ENCODE measurements at places on chromosomes 1 and 21.

GRCh38 chr1:116259663-116260062 is 113.4 kb upstream of the ATP1A1 start:
- DNase-seq = no peak

DNA sequence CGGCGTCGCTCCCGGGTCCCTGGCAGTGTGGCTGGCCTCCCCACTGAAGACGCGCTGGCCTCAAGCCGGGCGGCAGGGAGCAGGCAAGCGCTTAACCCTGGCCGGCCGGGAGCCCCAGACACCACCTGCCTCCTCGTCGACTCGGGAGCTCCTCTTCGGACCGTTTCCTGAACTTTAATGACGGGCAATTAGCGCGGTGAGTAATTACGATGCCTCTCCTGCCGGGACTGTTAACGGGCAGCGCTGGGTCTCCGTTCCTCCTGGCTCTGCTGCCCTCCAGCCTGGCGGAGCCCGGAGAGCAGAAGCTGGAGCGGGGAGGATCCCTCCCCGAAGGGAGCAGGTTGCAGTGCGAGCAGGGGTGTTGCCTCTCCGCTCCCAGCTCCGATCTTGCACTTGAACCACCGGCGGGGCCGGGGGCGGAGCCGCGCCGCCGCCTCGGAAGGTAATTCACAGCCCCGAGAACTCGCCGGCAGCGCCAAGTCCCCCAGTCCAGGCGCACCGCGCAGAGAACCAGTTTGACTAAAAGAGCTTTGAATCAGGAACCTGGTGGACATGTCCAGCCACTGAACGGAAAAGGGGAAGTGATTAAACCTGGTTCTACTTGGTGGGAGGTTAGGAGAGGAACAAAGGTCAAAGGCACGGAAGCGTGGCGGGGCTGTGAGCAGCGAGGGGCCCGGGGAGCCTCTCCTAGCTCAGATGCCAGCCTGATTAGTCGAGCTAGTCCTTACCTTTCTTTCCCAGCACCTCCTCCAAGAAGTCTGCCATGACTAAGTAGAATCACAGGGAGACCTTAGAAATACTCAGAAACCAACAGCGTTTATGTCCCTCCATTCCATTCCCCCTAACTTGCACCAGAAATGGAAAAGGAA is 18.3 kb upstream of the PLEKHA6 start:
- peak; percentile 74 for DNase-seq

DNA sequence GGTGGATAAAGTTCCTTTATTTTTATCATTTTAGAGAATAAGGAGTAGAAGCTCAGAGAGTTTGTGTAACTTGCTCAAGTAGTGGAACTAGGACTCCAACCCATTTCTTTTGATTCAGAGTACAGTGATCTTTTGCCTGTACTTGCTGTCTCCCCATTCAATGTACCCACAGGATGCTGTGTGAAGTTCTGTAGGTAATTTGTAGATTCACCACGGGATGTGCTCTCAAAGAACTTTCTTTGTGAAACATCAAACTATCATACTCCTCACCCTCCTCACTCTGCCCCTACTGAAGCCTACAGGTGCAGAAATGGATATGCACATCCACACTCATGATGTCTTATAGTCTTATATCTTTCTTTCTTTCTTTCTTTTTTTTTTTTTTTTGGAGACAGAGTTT is 65.8 kb upstream of the HSPA13 start:
- no peak for DNase-seq

GRCh38 chr1:237740846-237741245 is 149.9 kb downstream of the ZP4 start:
- DNase-seq = no peak

GRCh38 chr1:109468903-109469302 is 2.6 kb downstream of the SYPL2 start:
- no peak for DNase-seq

GRCh38 chr1:88800382-88801051 is 90.8 kb downstream of the GTF2B start:
- DNase-seq = no peak
